ENCODE measurements at places on chromosomes 11 and 22. TPM values are rescaled to one million over a fixed set of nuclear protein-coding genes. Genes with fewer than 3 reads are reported as not detected.

DNA sequence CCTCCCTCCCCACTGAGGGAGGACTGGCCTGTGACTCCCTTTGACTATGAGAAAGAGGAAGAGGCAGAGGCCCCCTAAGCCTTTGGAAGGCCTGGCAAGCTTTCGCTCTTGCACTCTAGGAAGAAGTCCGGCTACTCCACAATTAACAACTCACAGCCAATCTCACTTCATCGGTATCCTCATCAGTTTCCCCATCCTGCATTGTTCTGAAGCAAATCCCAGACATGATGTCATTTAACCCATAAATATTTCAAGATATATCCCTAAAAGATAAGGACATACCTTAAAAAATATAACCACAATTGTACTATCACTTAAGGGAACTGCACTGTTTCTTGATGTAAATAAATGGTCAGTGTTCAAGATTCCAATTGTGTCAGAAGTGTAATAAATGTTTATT lies 63.1 kb downstream of the CWC15 start:
- no peak for DNase-seq

- no peak for DNase-seq
These were observed 811.4 kb downstream of the BRD1 start for GRCh38 chr22:49015993-49016908.

DNA sequence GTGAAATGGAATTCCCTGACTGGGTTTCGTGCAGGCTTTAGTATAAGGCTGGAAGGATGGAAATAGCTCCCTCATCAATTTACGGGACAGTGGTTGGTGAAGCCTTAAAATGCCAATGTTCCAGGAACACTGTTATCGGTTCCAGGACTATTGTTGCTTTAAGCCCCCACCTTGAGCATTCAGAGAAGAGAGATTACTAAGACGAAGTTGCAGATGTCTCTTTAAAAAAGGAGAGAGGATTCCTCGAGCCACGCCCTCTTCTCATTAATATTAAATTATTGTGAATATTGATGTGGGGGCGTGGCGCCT lies 195 bp upstream of the CREB3L1 start:
- no peak for DNase-seq

DNA sequence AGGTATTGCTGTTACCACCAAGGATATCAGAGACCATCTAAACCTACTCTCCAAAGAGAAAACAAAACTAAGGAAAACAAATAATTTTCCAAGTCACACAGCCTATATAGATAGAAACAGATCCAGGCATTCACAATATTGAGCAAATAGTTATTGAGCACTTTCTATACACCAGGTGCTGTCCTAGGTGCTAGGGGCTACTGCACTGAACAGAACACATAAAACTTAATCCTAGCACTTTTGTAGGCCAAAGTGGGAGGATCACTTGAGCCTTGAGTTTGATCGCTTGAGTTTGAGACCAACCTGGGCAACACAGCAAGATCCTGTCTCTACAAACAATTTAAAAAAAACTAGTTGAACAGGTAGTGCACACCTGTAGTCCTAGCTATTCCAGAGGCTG lies 44.6 kb downstream of the SERGEF start:
- DNase-seq = no peak

DNA sequence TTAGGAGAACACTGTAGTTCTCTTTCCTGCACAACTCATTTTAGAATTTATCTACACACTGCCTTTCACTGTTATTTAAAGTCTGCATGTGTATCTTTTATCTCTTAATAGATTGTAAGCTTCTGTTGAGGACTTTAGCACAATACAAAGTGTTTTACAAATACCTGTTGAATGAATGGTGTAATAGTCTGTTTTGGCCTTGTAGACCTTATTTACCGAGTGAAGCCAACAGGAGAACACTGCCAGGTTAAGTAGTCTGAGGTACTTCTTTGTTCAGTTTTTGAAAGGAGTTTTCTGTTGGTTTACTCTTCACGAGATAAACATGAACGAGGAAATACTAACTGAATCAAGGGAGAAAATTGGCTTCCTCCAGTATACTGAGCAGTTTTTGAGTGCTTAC lies 31.0 kb downstream of the SIK2 start:
- no peak for DNase-seq

- no peak for DNase-seq
These were observed 227.5 kb downstream of the CTTN start for GRCh38 chr11:70625582-70626518.

DNA sequence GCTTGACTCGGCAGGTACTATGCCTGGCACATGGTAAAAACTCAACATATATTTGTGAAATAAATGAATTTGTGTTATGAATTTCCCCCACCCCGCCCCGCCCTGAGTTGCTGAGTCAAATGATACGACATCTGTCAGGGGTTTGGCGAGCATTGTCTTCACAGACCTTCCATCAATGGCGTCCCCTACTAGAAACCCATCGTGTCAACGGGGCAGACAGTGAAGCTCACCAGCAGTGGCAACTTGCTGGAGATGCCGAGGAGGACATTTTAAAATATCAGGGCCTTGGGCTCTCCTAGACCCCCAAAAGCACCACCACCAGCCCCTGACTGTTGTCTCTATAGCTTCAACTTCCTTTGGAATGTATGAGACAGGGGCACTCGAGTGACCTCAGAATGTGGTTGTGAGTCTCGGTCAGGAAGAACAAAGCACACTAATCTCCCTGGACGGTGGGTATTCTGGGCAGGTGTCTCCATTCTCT lies 761 bp upstream of the NXF1 start:
- no peak for DNase-seq

DNA sequence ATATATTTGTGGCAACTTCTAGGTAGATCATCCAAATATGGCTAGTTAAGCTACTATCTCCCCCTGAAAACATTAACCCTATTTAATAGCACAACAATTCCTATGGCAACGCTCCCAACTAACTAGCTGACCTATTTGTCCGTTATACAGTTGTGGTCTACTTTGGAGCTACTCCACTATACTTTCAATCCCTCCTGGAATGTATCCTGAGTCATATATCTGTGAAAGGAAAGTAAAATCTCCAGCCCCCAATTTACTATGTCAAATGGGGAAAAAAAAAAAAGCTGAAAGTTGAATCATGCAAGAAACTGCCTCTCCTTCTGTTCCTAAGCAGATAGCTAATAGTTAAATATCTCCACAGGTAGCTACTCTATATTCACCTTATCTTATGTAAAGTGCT lies 128.5 kb downstream of the CD44 start:
- DNase-seq = peak; percentile 67

- no peak for DNase-seq
These were observed 6.3 kb downstream of the SLC7A4 start for GRCh38 chr22:21025763-21026755.

GRCh38 chr11:113203141-113203753 lies 111.1 kb upstream of the TTC12 start:
- DNase-seq = no peak

GRCh38 chr11:132330515-132330914 lies 960.1 kb downstream of the NTM start:
- no peak for DNase-seq

GRCh38 chr11:36240801-36241200 lies 48.4 kb downstream of the COMMD9 start:
- DNase-seq = no peak

GRCh38 chr11:123510579-123510905 lies 80.5 kb downstream of the GRAMD1B start:
- no peak for DNase-seq

- DNase-seq = no peak
These were observed 868.0 kb downstream of the NTM start for GRCh38 chr11:132238331-132238866.

GRCh38 chr11:79113054-79113690 lies 327.7 kb downstream of the TENM4 start:
- DNase-seq = no peak

GRCh38 chr11:3685923-3686322 lies 14.7 kb upstream of the CHRNA10 start:
- DNase-seq = no peak

DNA sequence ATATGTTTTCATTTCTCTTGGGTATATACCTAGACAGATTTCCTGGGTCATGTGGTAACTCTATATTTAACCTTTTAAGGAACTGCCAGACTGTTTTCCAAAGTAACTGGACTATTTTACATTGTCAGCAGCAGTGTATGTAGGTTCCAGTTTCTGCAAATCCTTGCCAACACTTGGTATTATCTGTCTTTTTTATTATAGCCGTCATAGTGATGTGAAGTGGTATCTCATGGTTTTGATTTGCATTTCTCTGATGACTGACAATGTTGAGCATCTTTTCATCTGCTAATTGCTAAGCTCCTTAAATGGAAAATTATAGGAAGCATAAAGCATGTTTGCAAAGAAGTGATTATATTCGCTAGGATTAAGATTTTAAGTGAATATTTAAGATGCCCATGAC lies 13.9 kb downstream of the NNMT start:
- no peak for DNase-seq

DNA sequence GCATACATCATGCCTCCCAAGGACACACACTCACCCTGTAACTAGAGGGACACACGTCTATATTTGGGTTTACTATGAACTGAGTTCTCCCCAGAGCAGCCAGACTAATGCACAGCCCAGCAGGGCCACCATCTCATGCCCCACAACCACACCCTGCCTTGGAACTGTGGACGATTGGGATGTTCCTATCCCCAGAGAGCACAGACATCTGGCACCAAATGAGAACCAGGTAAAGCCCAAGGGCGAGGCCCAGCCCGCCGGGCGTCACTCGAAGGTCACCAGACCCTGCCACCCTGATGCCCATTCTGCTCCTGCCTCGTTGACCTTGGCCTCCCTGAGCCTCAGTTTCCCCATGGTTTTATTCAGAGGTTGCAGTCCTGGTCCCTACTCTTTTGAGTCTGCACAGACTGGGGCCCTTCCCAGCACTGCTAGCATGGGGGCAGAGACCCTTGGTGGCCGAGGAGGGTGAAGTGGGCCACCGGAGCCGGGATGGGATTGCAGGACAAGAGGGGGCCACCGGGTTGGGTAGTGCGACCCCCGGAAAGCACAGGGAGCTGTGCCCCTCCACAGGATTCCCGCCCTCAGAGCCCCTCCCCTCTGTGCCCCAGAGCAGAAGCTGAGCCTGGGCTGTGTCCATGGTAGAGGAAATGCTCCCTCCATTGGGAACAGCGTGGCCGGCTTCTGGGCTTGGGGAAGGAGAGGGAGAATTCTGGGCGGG lies 56.8 kb downstream of the IGLL5 start:
- no peak for DNase-seq

DNA sequence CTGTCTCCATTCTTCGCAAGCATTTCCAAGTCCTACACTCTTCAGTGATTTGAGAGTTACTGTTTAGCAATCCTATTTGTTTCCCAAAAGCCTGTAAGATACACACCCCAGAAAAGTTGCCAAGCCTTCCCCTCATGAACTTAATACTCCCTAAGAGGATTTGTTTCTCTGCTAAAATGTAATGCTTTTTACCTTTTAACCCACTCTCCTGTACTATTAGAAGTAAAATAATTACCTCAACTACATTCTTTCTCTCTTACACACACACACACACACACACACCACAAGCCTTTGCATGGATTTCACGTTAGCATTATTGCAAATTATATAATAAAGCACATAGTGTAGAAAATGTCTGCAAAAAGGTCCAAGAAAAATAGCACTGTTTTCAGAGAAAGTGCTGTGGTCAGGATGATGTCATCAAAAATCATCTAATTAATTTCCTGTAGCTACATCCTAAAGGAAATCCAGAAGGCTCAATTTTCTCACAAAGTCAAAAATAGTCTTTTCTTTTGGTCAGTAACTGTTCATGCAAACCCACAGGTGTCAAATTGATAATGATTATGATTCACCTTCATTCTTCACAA lies 364.1 kb upstream of the PITPNB start:
- no peak for DNase-seq

- DNase-seq = no peak
These were observed 1.0 kb upstream of the HTATIP2 start for GRCh38 chr11:20362481-20362880.

DNA sequence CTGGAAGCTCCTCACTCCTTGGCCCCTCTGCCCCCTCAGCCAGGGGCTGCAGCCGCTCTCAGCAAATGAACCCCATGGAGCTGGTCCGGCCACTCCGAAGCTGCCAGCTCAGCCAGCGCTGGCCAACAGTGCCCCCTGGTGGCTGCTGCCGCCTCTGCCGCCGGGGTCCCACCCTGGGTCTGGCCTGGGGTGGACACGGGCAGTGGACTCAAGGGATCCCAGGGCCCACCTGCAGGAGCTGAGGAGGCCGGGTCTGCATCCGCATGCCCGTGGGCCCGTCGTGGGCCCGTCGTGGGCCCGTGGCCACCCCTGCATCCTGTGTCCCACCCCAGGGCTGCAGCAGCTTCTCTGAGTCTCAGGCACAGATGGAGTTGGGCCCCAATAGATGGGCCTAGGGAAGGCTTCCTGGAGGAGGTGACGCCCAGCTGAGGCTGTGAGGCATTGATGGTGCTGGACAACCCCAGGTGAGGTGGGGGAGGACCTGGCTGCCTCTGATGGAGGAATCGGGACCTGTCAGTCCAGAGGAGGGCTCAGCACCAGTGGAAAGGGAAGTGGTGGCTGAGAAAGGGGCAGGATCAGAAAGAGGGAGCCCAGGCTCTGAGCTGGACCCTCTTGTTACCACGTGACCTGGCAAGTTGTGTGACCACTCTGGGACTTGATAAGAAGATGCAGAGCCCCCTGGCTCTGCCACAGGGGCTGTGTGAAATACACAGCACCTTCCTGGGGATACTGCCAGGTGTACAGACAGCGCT lies 522.3 kb downstream of the BRD1 start:
- no peak for DNase-seq

DNA sequence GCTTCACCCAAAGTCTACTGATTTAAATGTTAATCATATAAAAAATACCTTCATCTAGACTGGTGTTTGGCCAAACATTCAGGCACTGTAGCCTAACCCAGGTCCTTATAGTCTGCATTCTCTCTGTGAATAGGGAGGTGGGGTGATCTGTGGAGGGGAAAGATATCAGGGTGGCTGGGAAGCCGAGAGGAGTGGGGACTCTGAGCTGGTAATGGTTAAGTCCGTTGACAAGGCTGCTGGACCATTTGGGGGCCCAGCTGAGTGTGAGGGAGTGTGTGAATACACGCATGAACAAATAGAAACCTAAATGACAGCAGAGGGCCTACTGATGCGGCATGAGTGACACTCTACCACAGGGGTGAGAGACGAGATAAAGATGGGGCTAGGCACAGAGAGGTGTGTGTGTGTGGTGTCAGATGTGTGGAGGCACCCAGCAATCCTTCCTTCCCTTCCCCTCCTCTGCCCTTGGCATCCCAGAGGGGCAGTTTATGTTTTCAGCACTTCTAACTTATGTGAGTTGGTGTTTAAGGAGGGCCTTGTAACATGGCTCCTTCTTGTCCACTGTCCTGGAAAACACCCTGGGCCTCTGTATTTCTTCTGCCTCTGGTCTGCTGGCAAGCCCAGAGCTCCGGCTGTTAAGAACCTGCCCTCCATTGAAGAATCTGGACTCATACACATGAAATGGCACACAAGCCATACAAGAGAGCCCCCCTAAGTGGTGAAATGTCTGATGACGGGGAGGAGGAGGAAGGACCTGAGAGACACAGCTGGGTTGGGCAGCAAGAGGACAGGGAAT lies 249.1 kb upstream of the TBCEL start:
- no peak for DNase-seq

- DNase-seq = no peak
These were observed 505 bp downstream of the NUDT22 start for GRCh38 chr11:64226507-64227051.

GRCh38 chr22:39575552-39575825 lies 4.9 kb downstream of the CACNA1I start:
- no peak for DNase-seq

LIF gene
- 121 TPM for polyA plus RNA-seq

SC5D gene
- polyA plus RNA-seq = 62.7 TPM

CHID1 gene
- 95.5 TPM for polyA plus RNA-seq

KRTAP5-7 gene
- polyA plus RNA-seq = not detected

HEPACAM gene
- polyA plus RNA-seq = 0.05 TPM

FGF19 gene
- not detected for polyA plus RNA-seq

SNX15 gene
- polyA plus RNA-seq = 10.5 TPM

APOL5 gene
- polyA plus RNA-seq = 0.07 TPM

APOL3 gene
- 4.2 TPM for polyA plus RNA-seq

FUT4 gene
- polyA plus RNA-seq = 2.6 TPM

Data from AG04450 (cell line).